ENCODE measurements at places on chromosomes 2 and 18.

- no peak for DNase-seq
These were observed at the start of gene ECEL1 for GRCh38 chr2:232487385-232488096. TSS of gene ECEL1 (minus strand) at chr2:232487834. CDS start at chr2:232486653, 1,181 bp downstream.

DNA sequence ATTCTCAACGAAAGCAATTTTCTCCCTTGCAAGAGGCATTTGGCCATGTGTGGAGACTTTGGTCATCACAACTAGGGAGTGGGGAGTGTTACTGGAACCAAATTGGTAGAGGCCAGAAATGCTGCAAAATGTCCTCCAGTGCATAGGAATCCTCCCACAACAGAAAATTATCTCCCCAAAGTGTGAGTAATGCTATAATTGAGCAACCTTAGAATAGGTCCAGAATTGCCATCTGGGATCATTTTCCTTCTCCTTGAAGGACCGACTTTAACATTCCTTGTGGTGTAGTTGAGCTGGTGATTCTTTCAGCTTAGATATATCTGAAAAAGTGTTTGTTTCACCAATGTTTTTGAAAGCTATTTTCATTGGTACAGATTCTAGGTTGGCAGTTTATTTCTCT is 111.2 kb upstream of the SMIM21 start:
- no peak for DNase-seq

DNA sequence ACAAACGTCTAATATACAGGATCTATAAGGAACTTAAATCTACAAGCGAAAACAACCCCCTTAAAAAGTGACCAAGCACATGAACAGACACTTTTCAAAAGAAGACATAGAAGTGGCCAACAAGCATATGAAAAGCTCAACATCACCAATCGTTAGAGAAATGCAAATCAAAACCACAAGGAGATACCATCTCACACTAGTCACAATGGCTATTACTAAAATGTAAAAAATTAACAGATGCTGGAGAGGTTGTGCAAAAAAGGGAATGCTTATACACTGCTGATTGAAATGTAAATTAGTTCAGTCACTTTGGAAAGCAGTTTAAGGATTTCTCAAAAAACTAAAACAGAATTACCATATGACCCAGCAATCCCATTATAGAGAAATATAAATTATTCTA is 1148.5 kb upstream of the FAM98A start:
- DNase-seq, result no peak

DNA sequence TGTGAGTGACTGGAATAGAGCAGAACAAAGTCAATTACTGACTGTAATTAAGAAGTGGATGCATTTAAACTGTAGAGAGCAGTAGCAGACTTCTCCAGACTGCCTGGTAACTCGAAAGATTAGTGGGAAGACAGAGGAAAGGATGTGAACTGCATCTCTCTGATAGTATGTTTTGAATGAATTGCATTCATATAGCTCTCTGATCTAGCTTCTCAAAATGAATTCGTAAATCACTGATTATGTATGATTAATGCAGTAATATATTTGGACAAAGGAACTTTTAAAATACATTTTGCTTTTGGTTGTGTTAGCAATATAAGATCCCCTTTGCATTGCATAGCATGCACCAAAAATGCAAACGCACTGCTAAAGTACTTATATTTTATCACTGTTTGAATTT is 304.0 kb downstream of the ARHGAP15 start:
- DNase-seq, result no peak

DNA sequence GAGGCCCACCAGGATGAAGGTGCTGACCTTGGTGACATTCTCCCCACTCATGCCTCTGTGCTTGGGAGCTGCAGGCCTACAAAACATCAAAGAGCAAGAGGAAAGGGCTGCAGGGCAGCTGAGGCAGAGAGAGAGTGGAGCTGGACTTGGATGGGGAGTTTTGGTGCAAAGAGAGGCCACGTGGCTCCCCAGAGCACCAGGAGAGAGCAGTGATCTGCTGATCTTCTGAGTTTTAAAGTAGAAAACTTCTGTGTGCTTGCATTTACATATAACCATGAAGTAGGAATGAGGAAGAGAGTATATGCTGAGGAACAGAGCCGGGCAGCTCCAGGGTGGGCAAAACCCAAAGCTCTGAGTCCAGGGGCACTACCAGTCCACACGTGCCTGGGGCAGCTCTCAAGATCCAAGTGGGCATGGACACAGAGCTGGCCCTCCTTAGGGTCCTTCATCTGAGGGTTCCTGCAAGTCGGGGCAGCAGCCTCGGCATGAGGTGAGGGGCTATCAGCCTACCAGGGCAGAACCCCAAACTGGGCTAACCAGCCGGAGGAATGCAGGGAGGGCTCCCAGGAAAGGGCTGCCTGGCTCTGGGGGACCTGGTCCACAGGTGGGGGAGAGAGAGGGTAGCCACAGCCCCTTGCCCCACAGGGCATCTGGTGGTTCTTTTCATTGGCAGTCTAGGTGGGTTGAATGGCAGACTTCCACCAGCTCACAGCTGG is at the start of gene OR6B2:
Gene OR6B2 (minus strand): TSS at position 51 of the 716 bp plus-strand sequence. CDS start 0 bp downstream, at position 51.
- no peak for DNase-seq

DNA sequence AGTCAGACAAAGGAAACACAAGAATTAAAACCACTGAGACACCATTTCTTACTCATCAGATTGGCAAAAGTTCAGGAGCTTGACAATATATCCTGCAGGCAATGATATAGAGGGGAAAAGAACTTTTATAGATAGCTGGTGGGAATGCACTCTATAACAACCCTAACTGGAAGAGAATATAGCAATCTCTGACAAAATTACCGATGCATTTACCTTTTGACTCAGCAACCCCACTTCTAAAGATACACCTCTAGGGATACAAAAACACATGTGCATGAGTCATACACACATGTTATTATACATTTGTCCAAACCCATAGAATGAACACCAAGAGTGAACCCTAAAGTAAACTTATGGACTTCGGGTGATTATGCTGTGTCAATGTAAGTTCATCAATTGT is 79.4 kb upstream of the SRD5A2 start:
- no peak for DNase-seq

- DNase-seq, result no peak
These were observed 72.3 kb downstream of the TANK start for GRCh38 chr2:161232571-161232970.

DNA sequence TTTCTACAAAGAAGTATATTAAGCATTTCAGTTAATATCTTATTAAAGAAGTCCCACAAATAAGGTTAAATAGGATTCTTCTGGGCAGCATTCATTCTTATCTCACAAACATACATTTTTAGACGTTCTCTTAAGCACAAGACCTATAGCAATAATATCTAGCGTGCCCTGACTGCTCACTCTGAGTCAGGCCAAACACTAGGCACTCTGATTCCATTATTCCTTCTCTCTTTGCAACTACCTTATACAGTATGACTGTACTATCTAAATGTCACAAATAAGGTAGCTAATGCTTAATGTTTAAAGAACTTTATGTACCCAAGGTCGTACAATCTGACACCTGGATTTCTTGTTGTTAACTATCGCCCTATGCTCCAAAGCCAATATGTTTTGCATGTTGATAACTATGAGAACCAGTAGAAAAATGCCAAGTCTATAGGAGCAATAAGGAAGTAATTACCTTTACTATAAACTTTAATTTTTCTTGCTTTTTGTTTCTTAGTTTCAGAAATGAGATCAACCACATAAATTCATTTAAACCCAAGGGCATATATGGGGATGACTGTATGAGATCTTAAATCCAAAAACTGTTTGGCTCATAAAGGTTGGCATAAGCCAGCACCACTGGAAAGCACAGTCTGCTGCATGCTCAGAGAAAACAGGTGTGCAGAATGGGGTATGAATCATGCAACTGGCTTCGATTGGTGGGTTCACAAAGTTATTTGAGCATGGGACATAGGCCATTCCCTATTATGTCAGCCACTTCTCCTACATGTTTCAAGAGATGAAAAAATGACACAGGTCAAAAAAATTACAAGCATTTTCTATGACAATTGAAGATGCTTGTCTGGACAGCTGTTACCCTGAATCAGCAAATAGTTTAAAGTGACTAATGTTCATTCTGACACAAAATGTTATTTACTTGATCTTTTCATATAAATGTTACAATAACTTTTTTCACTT is 352.0 kb downstream of the IRS1 start:
- no peak for DNase-seq

DNA sequence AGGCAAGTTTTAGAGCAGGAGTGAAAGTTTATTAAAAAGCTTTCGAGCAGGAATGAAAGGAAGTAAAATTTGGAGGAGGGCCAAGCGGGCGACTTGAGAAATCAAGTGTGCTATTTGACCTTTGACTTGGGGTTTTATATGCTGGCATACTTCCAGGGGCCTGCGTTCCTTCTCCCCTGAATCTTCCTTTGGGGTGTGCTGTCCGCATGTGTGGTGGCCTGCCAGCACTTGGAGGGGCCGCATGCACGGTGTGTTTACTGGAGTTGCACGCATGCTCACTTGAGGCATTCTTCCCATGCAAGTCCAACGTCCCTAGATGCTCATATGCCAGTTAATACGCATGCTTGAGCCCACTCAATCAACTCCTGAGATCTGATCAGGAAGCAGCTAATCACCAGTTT is 78.3 kb upstream of the MAP4K4 start:
- no peak for DNase-seq

- DNase-seq, result no peak
These were observed 174.0 kb upstream of the PIEZO2 start for GRCh38 chr18:11323359-11323819.

DNA sequence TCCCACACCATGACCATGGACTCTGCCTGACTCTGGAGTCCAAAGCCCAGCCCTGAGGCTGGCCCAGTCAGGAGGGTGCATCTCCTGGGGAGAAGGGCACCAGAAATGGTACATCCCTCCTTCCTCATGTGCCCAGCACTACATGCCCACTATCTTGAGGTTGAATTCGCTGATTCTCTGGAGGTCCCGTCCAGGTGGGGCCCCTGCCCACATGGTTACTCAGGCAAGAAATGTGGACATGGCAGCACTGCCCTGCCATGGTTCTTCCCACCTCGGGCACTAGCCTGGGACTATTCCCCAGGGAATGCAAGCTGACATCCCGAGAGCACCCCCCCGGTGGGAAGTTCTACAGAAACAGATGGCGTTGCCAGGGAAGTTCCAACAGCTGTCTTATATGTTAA is 15.3 kb upstream of the HES6 start:
- no peak for DNase-seq

- no peak for DNase-seq
These were observed 80.9 kb downstream of the GCA start for GRCh38 chr2:162424816-162425215.

DNA sequence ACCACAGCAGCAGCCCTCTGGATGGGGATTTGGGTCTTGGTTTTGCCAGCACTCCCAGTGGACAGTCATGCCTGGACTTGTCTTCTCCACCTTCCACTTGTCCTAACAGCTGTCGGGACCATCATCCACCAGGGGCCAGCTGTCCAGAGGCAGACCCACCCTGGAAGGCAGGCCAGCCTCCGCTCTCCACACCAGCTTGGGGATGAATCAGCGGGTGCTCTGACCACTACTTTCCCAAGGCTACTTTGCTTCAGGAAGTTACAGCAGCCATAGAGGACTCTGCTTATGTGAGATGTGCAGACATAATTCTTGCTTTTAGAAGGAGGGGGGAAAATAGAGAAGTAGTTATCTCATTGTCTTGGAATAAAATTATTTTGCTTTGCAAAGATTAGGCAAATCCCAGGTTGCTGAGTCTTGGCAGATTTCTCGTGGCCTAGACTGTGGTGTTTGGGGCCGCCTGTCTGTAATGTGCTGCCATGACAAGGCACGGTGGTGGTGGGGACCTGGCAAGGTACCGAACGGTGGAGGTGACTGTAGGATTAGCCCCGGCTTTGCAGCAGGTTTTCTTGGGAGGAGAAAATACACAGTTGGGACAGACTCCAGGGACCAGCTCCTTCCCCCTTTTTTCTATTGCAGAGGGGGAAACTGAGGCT is 148.7 kb downstream of the AGAP1 start:
- no peak for DNase-seq

DNA sequence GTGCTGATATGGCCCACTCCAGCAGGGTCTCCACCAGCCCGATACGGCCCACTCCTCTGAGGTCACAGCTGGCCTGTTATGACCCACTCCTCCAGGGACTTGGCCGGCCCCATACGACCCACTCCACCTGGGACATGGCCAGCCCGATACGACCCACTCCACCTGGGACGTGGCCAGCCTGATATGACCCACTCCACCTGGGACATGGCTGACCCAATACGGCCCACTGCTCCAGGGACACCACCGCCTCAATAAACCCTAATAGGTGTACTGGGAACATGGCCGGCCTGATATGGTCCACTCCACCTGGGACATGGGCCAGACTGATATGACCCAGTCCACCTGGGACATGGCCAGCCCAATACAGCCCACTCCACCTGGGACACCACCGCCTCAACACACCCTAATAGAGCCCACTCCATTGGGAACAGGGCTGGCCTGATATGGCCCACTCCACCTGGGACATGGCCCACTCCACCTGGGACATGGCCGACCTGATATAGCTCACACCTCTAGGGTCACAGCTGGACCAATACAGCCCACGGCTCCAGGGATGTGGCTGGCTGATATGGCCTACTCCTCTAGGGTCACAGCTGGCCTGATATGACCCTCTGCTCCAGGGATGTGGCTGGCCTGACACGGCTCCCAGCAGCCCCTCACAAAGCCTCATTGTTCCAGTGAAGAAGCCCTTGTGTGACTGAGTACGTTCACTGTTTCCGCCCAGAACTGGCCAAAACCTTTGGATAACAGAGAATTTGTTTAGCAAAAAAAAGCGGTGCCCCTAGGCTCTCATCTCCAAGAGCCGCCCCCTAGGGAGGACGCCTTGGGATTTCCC is 245.6 kb downstream of the HDAC4 start:
- DNase-seq, result no peak

DNA sequence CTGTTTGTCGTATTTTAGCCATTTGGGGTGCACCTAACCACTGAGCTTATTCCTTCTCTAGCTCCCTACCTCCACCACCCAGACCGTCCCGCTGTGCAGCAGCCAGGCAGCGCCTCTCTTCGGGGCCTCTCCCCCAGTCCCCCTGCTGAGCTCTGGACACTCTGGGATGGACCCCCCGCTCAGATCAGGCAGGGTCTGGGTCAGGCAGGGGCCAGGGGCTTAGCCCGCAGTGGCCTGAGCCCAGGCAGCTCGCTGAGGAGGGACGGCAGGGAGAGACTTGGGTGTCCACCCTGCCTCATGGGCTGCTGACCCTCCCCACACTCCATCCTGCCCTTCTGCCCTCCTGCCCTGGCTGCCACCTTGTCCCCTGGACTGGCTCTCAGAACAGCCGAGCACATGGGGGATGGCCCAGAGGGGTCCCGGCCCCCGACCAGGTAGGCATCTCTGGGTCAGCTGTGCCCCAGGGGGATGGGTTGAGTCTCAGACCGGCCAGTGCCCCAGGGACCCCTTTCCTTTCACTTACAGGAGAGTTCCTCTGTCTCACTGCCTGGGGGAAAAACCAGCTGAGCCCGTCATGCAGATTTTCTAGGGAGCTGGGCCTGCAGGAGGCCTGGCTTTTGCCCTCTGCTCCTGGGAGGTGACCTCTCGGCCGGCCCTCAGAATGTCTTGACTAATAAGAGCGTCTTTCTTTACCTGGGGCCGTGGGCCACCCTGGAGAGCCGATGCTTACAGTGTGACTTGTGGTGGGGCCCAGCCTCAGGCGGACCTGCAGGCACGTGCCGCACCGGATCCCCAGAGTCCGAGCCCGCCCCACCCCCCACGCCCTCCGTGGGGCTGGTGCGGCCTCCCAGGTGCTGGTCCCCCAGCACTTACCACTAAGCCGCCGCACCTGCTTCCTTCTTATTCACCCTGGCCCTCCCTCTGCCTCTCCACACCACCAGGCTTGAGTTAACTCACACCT is 22.8 kb upstream of the PXDN start:
- DNase-seq, result no peak
